Pancreas (tissue), 10 donors: ENCODE measurements at places on chromosomes 1 and 21. TPM values are rescaled to one million over a fixed set of nuclear protein-coding genes. Genes with fewer than 3 reads are reported as not detected.

- H3K4me1 ChIP-seq = peaks cover 10% of the 10 kb centered on the region
- H3K27ac ChIP-seq = peak overlapping the region; percentile 87
- H3K27me3 ChIP-seq = no peaks in the 10 kb centered on the region
Measured at GRCh38 chr1:21022279-21023040, 154.2 kb downstream of the EIF4G3 start.

DNA sequence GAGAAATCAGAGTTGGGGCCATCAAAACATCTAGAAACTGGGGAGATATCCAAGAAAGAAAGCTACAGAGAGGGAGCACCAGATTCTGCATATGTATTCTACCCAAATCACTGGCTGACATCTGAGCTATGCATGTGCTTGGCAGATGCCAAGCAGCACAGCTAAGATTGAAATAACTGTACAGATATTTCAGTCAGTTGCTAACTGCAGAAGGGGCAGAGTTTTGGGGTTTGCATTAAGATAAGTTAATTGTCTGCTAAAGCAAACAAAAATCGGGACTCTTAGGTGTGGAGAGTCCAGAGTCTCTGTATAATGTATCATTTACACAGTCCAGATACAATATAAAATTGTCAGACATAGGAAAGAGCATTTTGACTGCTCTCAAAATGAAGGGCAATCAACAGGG lies 437.1 kb downstream of the PTBP2 start:
- no peaks in the 10 kb centered on the region for H3K36me3 ChIP-seq
- no peak for DNase-seq
- no peak overlapping the region for H3K4me3 ChIP-seq
- no peaks in the 10 kb centered on the region for H3K27me3 ChIP-seq

GRCh38 chr1:115158181-115158580 lies 68.9 kb upstream of the TSPAN2 start:
- no peaks in the 10 kb centered on the region for H3K27me3 ChIP-seq
- DNase-seq = no peak
- no peaks in the 10 kb centered on the region for H3K36me3 ChIP-seq
- no peak overlapping the region for H3K4me3 ChIP-seq
- H3K4me1 ChIP-seq = no peaks in the 10 kb centered on the region
- no peak overlapping the region for H3K27ac ChIP-seq

GRCh38 chr1:201362906-201363305 lies 14.6 kb downstream of the TNNT2 start:
- H3K27me3 ChIP-seq = no peaks in the 10 kb centered on the region
- no peak overlapping the region for H3K4me3 ChIP-seq
- no peaks in the 10 kb centered on the region for H3K4me1 ChIP-seq
- no peaks in the 10 kb centered on the region for H3K36me3 ChIP-seq
- DNase-seq = peak; percentile 25
- H3K27ac ChIP-seq = no peak overlapping the region

OSCP1 gene
- total RNA-seq = 5.6 TPM

DNA sequence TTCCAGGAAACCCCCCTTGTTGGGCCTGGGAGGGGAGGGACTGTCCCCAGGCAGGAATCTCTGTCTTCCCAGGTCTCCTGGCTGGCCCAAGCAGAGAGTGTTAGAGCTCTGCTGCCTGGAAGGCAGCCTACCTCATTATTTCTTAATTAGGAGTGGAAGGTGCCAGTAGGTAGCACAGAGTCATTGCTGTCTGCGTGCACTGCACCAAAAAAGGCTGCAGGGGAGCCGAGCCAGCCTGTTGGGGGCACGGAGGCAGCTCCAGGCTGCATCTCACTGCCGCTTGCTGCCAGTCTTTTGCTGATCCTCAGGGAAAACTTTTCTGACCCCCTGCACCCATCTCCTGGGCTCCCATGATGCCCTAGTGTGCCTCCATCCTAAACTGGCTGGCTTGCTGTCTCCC lies 58.1 kb downstream of the LRRN2 start:
- H3K4me3 ChIP-seq = no peak overlapping the region
- no peak overlapping the region for H3K27ac ChIP-seq
- no peaks in the 10 kb centered on the region for H3K27me3 ChIP-seq
- no peaks in the 10 kb centered on the region for H3K4me1 ChIP-seq
- DNase-seq = no peak

- no peak for DNase-seq
- H3K36me3 ChIP-seq = no peaks in the 10 kb centered on the region
- no peaks in the 10 kb centered on the region for H3K4me1 ChIP-seq
- H3K27ac ChIP-seq = no peak overlapping the region
- no peak overlapping the region for H3K4me3 ChIP-seq
Measured at GRCh38 chr1:71857862-71858261, 424.5 kb downstream of the NEGR1 start.

- no peak for DNase-seq
- H3K27ac ChIP-seq = no peak overlapping the region
- H3K27me3 ChIP-seq = no peaks in the 10 kb centered on the region
- H3K4me3 ChIP-seq = no peak overlapping the region
- H3K36me3 ChIP-seq = no peaks in the 10 kb centered on the region
Measured at GRCh38 chr21:33070744-33070997, 730 bp downstream of the OLIG1 start.

GRCh38 chr21:17699524-17700189 lies 87.0 kb upstream of the BTG3 start:
- no peaks in the 10 kb centered on the region for H3K27me3 ChIP-seq
- H3K4me1 ChIP-seq = no peaks in the 10 kb centered on the region
- H3K36me3 ChIP-seq = no peaks in the 10 kb centered on the region
- no peak for DNase-seq

- no peak overlapping the region for H3K27ac ChIP-seq
- H3K27me3 ChIP-seq = no peaks in the 10 kb centered on the region
- no peaks in the 10 kb centered on the region for H3K36me3 ChIP-seq
- no peak overlapping the region for H3K4me3 ChIP-seq
Measured at GRCh38 chr1:40423951-40424618, 26.2 kb upstream of the ZFP69B start.

GRCh38 chr1:158121604-158122254 lies 59.0 kb upstream of the CD1D start:
- no peak overlapping the region for H3K4me3 ChIP-seq
- no peak overlapping the region for H3K27ac ChIP-seq
- H3K27me3 ChIP-seq = no peaks in the 10 kb centered on the region
- H3K36me3 ChIP-seq = no peaks in the 10 kb centered on the region
- no peak for DNase-seq
- no peaks in the 10 kb centered on the region for H3K4me1 ChIP-seq

GRCh38 chr1:38235705-38236104 lies 189.1 kb upstream of the POU3F1 start:
- no peak overlapping the region for H3K27ac ChIP-seq
- no peaks in the 10 kb centered on the region for H3K36me3 ChIP-seq
- H3K4me3 ChIP-seq = no peak overlapping the region
- H3K27me3 ChIP-seq = no peaks in the 10 kb centered on the region
- no peak for DNase-seq
- H3K4me1 ChIP-seq = no peaks in the 10 kb centered on the region

DNA sequence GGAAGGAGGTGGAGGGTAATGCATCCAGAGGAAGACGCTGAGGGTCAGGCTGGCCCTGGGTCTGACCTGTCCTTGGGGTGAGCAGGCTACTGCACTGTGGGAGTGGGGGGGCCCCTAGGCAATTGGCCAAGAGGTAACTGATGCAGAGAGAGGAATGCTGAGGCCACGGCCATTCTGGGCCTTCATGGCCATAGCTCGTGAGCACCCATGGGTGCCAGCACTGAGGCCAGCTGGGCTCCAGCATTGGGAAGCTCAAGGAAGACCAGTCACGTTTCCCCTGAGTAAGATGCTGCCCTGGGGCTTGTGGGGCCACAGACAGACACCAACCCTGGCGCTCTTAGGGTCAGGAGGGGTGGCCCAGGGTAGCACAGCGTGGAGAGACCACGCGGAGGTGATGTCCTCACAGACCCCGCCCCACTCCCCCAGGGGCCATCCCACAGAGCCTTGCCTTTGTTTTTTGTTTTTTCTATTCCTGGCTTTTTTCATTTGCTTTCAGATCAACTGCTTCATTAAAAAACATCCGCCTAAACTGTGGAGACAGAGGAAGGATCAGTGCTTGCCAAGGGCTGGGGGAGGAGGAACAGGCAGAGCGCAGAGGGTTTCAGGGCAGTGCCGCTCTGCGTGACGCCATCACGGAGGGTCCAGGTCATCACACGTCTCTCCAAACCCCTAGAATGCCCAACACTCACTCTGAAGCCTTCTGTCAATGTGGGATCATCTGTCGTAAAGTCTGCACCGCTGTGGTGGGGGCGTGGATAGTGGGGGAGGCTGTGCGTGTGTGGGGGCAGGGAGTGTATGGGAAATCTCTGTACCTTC lies 61.1 kb downstream of the SIK1 start:
- H3K4me3 ChIP-seq = no peak overlapping the region
- H3K27ac ChIP-seq = no peak overlapping the region
- H3K36me3 ChIP-seq = no peaks in the 10 kb centered on the region

COL8A2 gene
- 0.16 TPM for total RNA-seq

DNA sequence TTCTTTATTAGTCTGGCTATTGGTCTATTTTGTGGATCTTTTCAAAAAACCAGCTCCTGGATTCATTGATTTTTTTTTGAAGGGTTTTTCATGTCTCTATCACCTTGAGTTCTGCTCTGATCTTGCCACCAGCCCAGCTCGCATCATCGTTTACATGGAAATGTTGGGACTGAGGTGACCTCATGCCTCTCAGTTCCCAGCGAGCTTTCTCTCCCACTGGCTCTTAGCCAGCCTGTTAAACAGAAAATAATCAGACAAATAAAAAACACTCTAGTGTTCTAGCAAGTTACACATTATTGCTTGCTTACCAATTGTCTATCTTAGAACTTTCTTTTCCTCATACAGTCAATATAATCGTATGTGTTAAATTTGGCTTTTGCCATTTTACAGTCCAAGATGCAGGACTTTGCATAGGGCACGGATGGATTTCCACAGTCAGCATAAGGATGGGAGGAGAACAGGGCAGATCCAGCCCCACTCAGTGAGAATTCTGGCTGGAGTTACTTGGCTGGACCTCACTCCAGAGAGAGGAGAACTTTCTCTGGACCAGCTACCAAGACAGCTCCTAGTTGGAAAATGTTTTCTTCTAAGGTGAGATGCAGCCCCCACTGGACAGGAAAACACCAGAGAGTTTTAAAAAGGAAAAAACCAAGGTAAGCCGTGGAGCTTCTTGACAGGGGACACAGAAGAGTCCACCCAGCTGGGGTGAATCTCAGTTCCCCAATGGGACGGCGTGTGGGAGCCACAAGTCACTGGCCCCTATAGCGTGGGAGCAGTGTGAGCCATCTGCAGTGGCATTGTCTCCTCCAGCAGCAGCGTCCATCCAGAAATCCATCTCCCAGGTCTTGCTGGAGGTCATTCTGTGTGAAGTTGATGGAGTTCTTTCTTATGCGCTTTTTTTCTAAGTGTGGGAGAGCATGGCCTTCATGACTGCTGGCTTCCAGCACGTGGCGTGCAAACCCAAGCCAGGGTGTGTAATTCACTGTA lies 17.6 kb downstream of the PGBD2 start:
- H3K36me3 ChIP-seq = peaks cover 10% of the 10 kb centered on the region
- DNase-seq = no peak
- no peaks in the 10 kb centered on the region for H3K4me1 ChIP-seq

VWA5B1 gene
- 0.39 TPM for total RNA-seq

FAAH gene
- 28.3 TPM for total RNA-seq

DNA sequence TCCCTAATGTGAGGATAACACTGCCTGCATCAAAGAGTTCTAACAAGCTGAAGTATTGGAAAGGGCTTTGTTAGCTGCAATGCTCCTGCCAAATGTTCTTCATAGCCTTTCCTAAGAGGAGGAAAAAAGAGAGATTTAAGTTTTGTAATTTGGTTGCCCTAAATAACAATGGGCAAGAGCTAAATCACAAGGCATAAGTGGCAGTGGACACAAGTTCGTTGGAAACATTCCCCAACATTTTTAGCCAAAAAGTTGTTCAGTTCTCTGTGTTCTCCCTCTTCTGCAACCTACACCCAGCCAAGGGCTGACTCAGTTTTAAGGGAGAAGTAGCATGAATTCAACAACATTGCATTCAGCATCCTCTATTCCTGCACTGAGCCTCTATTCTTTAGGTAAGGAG lies 2.6 kb upstream of the UQCRHL start:
- no peaks in the 10 kb centered on the region for H3K4me1 ChIP-seq
- DNase-seq = no peak
- no peaks in the 10 kb centered on the region for H3K36me3 ChIP-seq
- H3K27me3 ChIP-seq = no peaks in the 10 kb centered on the region

GRCh38 chr21:44893948-44894656 lies 20.6 kb upstream of the PTTG1IP start:
- H3K27ac ChIP-seq = no peak overlapping the region
- no peak overlapping the region for H3K4me3 ChIP-seq
- H3K36me3 ChIP-seq = no peaks in the 10 kb centered on the region
- DNase-seq = no peak
- H3K27me3 ChIP-seq = no peaks in the 10 kb centered on the region

GRCh38 chr1:53206735-53207379 lies 10.2 kb downstream of the CPT2 start:
- H3K4me1 ChIP-seq = no peaks in the 10 kb centered on the region
- peaks cover 35% of the 10 kb centered on the region for H3K36me3 ChIP-seq
- no peak overlapping the region for H3K4me3 ChIP-seq
- no peak overlapping the region for H3K27ac ChIP-seq
- no peak for DNase-seq

FNDC5 gene
- total RNA-seq = 0.89 TPM

SORT1 gene
- 39.4 TPM for total RNA-seq

DNA sequence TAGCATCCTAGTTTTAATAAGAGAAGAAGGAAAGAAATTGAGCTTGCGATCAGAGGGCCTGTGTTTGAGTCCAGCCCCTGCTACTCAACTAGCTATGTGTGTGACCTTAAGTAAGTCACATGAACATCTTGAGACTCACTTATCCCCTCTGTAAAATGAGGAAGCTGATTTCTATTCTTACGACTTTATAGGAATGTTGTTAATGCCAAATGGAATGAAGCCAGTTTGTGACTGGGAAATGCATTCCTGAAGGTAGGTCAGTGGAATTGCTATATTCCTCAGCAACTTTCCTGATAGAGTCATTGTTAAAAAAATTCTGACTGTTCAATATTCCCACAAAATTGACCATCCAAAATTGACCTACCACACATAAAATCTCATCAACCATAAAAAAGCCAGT lies 14.9 kb downstream of the FASLG start:
- no peaks in the 10 kb centered on the region for H3K27me3 ChIP-seq
- no peak overlapping the region for H3K27ac ChIP-seq
- H3K4me1 ChIP-seq = no peaks in the 10 kb centered on the region
- no peak overlapping the region for H3K4me3 ChIP-seq
- H3K36me3 ChIP-seq = no peaks in the 10 kb centered on the region
